ENCODE measurements at places on chromosomes 6 and 20. TPM values are rescaled to one million over a fixed set of nuclear protein-coding genes. Genes with fewer than 3 reads are reported as not detected.

DNA sequence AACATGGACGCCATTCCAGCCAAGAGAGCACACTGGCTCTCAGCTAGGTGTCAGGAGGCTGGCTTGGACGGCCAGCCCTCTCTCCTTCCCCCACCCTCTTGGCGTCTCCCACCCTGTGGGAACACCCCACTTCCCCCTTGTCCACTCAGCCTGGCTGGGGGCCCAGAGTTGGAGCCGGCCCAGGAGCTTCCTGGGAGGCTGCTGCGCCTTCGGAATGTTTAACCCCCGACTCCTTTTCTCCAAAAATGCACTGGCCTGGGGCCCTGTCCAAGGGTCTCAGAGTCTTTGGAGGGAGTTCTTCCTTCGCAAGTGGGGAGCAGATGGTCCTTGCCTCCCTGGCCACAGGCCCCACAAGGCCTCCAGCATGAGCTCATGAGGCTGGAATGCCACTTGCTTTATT, 4.1 kb downstream of the ADAM33 start:
- peak overlapping the region; percentile 37 for H3K27ac ChIP-seq
- H3K4me3 ChIP-seq: no peak overlapping the region
- no peaks in the 10 kb centered on the region for H3K36me3 ChIP-seq
- no peaks in the 10 kb centered on the region for H3K27me3 ChIP-seq
- H3K4me1 ChIP-seq: peaks cover 27% of the 10 kb centered on the region
- DNase-seq: peak; percentile 75

- H3K27ac ChIP-seq: no peak overlapping the region
- H3K4me1 ChIP-seq: no peaks in the 10 kb centered on the region
- no peak overlapping the region for H3K4me3 ChIP-seq
- no peaks in the 10 kb centered on the region for H3K27me3 ChIP-seq
Observed at GRCh38 chr20:9319687-9320384, 194.6 kb upstream of the LAMP5 start.

CCR6 gene
- not detected for total RNA-seq

CLVS2 gene
- 0.16 TPM for total RNA-seq

All from testis (tissue), 5 donors.